ENCODE measurements at places on chromosomes 3 and 15.
A peak's percentile ranks its signal among the peaks of the same experiment; 100 is the strongest.

- DNase-seq: peak; percentile 26
These were observed 13.6 kb downstream of the WNT7A start for GRCh38 chr3:13866041-13866965.

DNA sequence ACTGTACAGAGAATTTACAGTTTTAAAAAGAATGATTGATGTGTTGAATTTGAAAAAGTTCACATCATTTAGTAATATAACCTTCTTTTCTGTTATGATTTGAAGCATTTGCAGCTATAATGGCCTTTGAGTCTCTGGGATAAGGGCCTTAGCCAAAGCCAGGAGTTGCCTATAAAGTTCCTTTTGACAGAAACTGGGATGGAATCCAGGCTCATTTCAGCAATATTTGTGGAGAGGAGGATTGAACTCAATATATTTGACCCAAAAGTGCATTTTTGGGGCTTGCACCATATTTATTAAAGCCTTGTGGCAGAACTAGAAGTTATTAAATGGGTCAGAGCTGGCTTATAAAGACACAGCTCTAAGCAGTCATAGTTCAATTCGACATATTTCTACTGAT, 348.7 kb upstream of the EPHA3 start:
- DNase-seq: no peak

- no peak for DNase-seq
These were observed 6.8 kb downstream of the STOML1 start for GRCh38 chr15:73985101-73985873.

GRCh38 chr3:169744366-169745054, 20.4 kb downstream of the TERC start:
- DNase-seq: peak; percentile 13

GRCh38 chr15:90585863-90586262, 56.1 kb downstream of the CRTC3 start:
- DNase-seq: no peak

DNA sequence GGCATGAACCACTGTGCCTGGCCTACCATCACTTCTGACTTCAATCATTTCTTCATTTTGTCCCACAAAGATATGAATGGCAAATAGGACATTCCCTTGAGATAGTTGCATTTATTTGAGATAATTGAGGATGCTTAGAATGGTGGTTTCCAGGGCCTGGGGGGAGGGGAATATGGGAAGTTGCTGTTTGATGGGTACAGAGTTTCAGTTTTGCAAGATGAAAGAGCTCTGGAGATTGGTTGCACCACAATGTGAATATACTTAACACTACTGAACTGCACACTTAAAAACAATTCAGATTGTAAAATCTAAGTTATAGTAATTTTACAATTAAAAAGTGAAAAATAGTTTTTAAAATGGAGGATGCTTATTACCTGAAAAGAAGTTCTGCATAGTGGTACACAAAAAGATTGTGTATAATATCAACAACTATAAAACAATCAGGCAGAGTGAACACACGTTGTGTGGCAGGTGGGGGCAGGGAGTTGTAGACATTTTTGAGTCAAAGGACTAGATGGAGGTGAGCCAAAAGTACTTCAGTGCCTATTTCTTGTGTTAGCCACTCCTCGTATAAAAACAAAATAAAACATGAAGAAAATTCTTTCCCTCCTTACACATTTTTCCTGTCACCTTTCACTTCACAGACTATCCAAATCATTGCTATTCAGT, 18.5 kb upstream of the RIOX2 start:
- no peak for DNase-seq

- DNase-seq: no peak
These were observed 27.3 kb downstream of the STT3B start for GRCh38 chr3:31559872-31560534.

GRCh38 chr3:155368786-155369185, 75.3 kb upstream of the STRIT1 start:
- no peak for DNase-seq

DNA sequence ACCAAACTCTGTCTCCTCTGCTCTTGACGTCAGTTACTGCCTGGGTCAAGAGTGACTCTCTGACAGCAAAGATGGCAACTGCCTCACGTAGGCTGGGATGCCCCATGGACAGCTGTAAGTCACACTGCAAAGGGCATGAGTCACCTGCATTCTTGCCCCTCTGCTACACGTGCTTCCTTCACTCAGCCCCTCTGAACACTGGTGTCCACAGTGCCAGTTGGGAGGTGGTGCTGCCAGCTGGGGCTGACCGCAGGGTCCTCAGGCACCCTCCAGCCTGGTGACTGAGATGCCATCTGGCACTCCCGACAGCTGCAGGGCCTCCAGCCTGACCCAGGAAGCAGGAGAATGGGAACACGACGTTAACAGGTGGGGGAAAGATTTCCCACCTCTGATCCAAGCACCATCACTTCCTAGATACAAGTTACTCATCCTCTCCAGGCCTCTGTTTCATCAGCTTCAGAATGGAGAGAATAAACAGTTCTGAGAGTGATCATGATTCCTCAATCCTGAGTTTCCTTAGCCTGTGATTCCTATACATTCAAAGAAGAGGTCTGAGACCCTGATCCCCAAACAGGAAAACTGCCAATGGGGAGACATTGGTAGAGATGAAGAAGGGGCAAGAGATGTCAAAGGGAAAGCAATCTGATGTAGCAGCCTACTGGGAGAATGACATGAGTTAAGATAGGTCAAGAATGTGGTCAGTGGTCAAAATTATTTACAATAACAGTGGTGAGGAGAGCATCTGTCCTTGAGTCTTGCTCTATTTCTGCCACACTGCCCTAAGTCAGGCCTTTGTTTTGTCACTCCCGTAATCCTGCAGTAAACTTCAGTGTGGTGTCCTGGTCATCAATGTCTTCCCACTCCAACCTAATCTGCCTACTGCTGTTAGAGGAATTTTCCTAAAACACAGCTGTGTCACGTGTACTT, 86.1 kb upstream of the BCL6 start:
- no peak for DNase-seq

DNA sequence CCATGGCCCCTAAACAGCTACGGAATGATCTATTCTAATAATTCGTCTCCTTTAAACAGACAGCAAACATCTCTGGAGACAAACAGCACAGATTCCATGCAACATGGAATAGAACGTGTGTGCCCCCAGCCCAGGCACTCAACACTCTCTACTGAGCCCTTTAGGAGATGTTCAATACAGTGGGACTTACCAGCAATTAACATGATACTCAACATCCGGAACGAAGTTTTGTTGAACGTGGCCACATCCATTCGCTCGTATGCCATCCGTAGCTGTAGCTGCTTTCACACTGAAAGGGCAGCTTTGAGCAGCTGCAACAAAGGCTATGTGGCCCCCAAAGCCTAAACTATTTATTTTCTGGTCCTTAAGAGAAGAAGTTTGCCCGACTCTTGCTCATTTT, 3.5 kb downstream of the ADAMTS17 start:
- DNase-seq: no peak

DNA sequence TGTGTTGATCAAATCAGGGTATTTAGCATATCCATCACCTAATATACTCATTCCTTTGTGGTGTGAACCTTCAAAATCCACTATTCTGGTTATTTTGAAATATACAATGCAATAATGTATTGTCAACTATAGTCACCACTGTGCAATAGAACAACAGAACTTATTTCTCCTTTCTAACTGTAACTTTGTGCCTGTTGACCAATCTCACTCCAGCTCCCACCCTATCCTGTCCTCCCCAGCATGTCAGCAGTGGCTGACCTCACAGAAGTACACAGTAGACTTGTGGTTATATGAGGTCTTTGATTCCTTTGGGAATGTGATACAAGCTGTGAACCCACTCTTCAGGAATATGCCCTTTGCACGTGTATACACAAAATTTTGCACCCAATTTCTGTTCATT, 64.2 kb downstream of the ECT2 start:
- no peak for DNase-seq

GRCh38 chr3:141914311-141914710, 37.9 kb downstream of the ATP1B3 start:
- DNase-seq: no peak

- no peak for DNase-seq
These were observed 198.4 kb downstream of the CADPS start for GRCh38 chr3:62676689-62677271.

- peak; percentile 19 for DNase-seq
These were observed 384.4 kb upstream of the C2CD4B start for GRCh38 chr15:62549345-62549970.

DNA sequence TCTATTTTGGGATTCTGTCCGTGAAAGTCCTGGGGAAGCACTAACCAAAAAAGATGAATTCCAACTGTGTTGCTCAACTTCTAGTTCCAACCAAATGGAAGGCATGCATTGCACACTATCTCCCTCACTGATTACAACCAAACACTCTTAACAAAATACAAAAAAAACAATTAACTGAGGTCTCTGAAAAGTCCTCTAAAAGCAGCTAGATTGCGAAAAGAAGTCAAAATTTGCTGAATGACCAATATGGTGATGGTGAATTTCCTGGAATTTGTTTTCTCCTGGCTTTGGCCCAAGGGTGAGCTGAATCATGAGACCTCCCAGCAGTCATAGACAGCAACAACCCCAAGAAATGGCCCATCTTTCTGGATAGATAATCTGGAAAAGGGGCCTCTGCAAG, 28.3 kb downstream of the CYP19A1 start:
- no peak for DNase-seq

- DNase-seq: no peak
These were observed 115.8 kb downstream of the NEK10 start for GRCh38 chr3:27253391-27253790.

- DNase-seq: no peak
These were observed 13.3 kb upstream of the PTX3 start for GRCh38 chr3:157423337-157423736.

DNA sequence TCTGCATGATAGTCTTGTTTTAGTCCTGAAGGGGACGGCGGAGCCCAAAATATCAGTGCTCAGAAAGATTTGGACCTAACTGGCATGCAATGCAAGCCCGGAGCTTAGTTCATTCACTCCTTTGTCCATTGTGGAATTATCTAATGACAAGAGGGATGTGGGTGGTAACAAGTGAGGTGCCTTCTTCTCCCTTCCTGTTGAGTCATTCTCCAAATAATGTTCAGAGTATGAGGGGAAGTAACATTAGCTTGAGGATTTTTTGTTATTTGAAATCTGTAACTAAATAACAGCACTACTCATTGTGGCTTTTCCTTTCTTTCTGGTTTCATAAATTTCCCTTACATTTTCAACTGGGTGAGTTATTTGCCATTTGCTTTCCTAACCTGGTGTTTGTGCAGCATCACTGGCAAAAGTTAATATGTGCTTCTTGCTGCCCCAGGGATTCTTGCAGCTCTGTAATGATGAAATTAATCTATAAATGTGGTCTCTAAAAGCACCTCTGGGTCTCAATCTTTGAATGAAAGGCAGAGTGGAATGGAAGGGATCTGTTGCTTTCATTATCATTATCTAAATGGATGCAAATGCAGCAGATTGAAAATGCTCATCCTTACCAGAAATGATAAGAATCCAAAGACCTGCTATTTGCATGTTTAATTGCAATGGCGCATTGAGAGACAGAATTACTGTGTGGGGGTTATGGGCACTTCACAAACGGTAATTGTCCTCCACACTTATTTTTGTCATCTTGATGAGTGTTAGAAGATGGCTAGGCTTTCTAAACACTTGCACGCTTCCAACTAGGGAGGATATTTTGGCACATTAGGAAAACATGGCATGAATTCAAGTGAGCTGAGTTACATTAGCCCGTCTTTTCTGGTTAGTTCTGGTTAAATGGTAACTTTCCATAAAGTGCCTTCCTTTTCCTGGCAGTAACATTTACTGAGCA, 89.9 kb upstream of the MITF start:
- DNase-seq: no peak

DNA sequence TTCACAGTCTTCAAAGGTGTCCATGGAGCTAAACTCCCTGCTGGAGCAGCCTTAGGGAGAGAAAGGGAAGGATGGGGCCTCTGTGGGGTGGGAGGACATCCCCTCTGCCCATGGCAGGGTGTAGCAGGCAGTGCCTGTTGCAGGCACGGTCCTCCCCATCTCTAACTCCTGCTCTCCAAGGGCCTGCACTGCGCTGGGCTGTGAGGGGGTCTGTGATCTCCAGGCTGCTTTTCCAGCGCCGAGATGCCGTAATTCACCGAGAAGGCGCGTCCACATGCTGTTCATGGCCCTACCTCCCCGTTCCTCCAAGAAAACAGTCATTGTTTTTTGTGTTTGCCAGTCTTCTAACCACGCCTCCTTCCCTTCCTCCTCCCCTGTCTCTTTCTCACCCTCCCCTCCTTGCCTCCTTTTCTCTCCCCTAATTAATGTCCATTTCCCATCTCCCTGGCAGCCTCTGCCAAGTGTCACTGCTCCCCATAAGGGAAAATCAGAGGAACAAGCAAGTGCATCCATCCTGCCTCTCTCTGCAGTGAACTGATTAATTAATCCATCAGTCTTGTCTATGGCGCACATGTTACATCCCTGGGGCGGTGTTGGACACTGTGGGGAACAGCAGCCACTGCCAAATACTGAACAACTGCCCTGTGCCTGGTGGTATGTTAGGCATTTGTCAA, 17.7 kb upstream of the LAMP3 start:
- DNase-seq: no peak

DNA sequence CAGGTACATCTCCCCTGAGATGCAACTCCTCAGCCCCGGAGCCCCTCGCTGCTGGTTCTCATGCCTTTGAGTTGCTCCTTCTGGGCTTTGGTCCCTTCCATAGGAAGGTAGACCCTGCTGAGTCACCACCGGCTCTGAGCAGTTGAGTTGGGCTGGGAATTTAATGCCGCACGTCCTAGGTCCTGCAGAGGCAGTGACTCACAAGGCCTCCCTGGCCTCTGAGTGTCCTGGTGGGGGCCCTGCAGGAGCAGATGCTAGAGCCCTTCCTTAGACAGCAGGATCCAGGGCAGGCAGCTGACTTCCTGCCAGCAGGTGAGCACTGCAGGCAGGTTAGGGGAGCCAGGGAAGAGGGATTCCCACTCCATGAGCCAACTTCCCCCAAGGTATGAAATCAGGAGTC, 5.5 kb upstream of the NTRK3 start:
- no peak for DNase-seq

GRCh38 chr15:92822216-92823144, 77.6 kb upstream of the CHD2 start:
- DNase-seq: no peak

DNA sequence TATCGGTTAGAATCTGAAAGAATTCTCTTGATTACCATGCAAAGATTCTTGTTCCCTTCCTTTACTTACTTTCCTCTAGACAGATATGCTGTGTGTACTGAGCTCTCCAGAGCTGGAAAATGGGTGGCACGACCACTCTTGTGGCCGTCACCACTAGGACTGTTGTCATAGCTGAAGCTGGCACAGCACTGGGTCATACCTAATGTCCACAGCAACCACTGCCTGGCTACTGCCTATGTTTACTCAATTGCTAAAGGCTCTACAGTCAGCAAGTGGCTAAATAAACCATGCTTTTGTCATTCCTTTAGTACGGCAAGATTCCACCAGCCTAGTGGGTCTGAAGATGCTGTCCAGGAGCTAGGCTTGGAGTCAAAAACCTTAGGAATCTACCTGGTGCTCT, 1643.0 kb downstream of the OTOL1 start:
- DNase-seq: no peak

All from COR-L47 (cell line).